Activated naive CD4-positive, alpha-beta T cell treated with anti-CD3 and anti-CD28 coated beads for 36 hours (primary cell): ENCODE measurements at places on chromosomes 1 and 21.

- no peak for DNase-seq
Measured at GRCh38 chr1:43204394-43204793, 32.3 kb downstream of the CFAP57 start.

GRCh38 chr1:166906647-166907046 lies 30.6 kb upstream of the TADA1 start:
- DNase-seq: no peak

GRCh38 chr1:53938136-53938830 lies 7.2 kb downstream of the IFT25 start:
- no peak for DNase-seq

- no peak for DNase-seq
Measured at GRCh38 chr1:180160357-180160756, 5.7 kb downstream of the QSOX1 start.

DNA sequence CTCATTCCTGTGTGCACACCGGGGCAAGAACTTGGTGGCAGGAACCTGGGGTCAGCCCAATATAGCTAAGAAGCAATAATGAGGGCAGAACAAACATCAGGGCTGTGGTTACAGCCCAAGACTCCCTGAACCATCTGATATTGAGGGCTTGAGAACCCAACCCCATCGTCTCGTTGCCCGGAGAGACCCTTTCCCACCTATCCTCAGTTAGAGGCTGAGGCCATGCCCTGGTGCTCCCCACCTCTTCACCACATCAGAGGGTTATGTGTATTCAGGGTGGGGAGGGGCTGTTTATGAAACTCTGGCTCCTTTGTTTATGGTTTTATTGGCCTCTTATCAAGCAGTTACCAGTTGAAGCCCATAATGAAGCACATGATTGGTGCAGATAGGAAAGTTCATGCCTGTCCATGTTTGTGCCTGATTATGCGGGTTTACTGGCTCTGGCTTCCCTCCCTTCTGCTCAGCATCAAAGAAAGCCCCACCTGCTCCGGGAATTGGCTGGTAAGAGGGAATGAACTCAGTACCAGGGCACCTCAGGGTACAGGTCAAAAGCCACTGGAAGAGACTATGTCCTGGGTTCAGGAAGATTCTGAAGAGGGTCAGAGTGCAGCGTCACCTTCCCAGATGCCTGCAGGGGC lies 14.5 kb downstream of the NUAK2 start:
- DNase-seq: no peak
